Stimulated activated CD4-positive, alpha-beta T cell treated with anti-CD3 and anti-CD28 coated beads, Interleukin-4, amount 100 ng/mL, for 1 hour (primary cell): ENCODE measurements at places on chromosomes 6 and 20.

DNA sequence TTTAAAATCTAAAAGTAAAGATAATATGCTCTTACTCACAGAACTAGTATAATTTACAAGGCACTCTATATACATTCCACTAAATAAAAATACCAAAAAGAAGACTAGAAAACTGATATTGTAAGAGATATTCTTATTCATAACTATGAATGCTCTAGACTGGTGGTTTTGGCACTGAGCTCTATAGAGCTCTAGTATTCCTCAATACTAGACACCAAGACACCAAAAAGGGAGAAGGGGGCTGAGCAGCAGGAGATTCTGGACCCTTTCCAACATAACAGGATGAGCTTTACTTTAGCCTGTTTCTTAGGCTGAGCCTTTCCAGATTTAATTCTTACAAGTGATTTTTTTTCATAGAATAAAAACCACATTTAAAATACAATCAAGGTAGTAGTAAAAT, 173.6 kb downstream of the COL21A1 start:
- no peak for DNase-seq

GRCh38 chr6:19721766-19722377, 115.3 kb upstream of the ID4 start:
- DNase-seq, result no peak

GRCh38 chr20:31516651-31517050, 2.4 kb downstream of the HM13 start:
- no peak for DNase-seq

GRCh38 chr6:14344486-14344885, 226.9 kb downstream of the CD83 start:
- no peak for DNase-seq

- no peak for DNase-seq
These were observed 7.9 kb upstream of the SDCBP2 start for GRCh38 chr20:1336699-1337367.

- DNase-seq, result no peak
These were observed 88.2 kb upstream of the FAM83B start for GRCh38 chr6:54758340-54758739.

DNA sequence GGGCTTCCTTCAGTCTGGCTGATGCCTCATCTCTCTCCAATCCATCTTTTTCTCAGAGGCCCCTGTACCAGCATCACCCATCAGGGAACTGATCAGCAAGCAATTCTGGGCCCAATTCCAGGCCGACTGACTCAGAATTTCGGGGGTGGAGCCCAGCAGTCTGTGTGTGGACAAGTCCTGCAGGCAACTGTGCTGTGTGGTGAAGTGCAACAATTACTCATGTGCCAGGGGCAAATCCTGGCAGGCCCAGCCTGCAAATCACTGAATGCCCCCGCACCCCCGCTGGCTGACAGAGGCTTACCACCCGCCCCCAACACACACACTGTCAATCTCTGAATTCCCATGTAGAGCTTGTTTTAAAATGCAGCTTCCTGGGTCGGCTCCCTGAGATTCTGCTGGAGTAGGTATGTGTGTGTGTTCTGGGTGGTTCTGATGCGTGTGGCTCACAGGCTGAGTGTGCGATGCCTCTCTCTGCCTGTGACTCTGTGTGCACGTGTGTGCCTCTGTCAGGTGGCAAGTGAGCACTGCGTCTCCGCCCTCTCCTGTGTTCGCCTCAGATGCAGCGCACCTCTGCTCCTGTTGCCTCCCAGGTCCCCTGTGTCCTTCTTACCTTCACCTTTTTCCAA, 45.4 kb downstream of the SSR1 start:
- DNase-seq, result no peak

DNA sequence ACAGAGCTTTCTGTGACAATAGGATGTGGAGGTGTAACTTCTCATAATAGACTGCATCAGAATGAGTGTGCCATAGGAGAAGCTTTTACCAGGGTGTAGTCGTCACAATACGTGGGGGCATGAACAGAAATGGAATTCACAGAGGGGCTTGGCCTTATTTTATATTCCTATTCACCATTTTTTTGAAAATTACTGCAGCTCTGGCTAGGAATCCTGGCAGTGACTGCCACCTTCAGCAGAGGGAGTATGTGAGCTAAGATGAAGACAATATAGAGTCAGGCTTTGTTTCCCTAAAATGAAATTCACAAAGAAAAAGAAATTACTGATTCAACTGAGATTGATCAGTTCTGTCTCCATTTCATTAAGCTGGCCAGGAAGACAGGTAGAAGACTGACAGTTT, 13.9 kb downstream of the TOMM6 start:
- no peak for DNase-seq

GRCh38 chr6:160426136-160426535, 78.0 kb downstream of the SLC22A3 start:
- DNase-seq, result no peak

DNA sequence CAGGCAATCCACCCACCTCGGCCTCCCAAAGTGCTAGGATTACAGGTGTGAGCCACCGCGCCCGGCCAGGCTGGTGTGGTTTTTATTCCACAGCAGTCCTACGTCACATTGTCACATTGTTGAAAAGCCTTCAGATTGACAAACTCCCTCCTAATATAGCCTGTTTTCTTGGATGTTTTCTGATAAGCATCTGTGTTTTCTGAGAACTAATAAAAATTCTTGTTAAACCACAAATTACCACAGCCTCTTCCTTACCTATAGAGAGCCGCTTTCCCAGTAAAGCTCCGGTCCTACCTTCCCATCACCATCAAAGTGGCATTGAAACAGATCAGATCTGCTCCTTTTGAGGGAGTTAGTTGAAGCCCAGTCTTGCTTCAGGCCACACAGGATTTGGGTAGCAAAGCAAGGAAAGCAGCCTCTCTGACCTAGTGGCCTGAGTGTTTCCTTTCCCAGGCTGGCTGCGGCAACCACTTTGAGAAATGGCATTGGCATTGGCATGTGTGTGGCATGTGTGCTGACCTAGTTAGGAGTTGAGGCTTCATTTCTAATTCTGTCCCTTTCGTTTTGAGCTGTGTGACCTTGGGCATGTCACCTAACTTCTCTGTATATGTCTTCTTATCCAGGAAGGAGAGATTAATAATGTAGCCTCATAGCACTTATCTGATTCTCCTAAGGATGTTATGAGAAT, 1.7 kb upstream of the PKIG start:
- no peak for DNase-seq

GRCh38 chr20:59787538-59787890, 145.9 kb downstream of the SYCP2 start:
- DNase-seq, result no peak

DNA sequence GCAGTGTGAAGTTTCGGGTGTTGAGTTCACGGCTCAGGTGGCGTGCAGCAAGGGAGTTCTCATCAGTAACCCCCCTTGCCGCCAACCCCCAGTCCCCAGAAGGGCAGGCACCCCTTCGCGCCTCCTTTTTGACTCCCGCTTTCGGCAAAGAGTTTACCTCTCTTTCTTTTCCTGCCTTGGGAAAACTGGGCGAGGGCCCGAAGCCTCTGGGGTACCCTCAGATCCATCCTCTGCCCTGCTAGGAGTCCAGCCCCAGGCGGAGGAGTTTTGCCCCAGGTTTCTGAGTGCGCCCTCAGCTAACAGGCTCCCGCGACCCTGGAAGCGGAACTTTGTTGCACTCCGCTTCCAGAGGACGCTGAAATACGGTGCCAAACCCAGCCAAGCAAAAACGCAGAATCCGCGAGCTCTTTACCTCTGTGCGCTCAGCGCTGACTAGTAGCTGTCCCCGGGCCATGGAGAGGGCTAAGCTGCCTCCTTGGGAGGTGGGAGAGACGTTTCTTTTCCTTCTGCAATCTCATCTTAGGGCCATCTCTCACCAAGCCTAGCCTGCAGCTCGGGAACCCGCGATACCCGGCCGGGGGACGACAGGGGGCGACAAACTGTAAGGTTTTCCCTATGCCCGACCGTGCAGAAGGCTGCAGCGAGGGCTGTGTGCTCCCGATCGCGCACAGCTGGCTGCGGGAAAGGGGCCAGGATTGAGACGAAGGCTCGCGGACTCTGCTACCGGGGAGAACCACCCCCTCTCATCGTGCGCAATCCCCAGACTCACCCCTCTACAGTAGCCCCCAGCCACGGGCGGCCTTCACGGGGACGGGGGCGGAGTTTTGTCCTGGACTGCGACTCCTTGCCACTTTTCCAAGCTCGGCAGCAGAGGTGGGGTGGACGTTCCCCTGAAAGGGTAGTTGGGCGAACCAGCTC, 2.7 kb upstream of the PAX1 start:
- DNase-seq, result peak; percentile 18

GRCh38 chr6:39806278-39806677, 14.1 kb downstream of the DAAM2 start:
- no peak for DNase-seq

- no peak for DNase-seq
These were observed 34.3 kb downstream of the C6orf89 start for GRCh38 chr6:36920049-36920448.

GRCh38 chr6:6556738-6557503, 31.6 kb upstream of the LY86 start:
- peak; percentile 30 for DNase-seq
